Left hindlimb (tissue), 1 donor: ENCODE measurements at places on chromosomes 6 and 20.
A peak's percentile ranks its signal among the peaks of the same experiment; 100 is the strongest.

DNA sequence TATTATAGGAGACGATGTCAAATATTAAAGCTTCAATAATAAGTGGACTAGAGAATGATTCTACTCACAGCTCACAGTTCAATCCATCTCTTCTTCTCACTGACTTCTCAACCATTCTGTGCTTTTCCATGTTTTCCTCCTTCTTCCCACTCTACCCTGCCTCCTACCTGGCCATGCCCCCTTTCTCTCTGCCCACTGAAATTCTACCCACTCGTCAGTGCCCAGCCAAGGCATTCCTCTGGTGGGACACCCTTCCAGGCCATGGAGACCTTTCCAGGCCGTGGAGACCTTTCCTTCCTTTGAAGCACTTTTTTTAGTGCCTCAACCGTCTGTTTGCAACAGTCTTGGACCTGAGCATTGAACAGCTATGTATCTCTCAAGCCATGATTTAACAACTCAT lies 18.5 kb downstream of the BACH2 start:
- DNase-seq, result no peak

DNA sequence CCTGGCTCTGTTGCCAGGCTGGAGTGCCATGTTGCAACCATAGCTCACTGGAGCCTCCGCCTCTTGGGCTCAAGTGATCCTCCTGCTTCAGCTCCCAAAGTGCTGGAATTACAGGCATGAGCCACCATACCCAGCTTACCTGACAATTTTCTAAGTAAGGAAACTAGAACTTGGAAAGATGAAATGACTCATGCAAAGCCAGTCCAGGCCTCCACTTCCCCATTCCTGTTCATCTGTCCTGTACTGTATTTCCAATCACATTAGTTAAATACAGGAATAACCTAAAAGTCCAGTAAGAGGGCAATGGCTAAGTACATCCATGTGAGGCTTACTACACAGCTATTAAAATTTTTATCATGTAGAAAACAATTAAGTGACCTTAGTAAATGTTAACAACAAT lies 8.3 kb upstream of the ADGB start:
- DNase-seq, result no peak

- DNase-seq, result no peak
Measured at GRCh38 chr6:105759946-105760345, 326.2 kb upstream of the PRDM1 start.

GRCh38 chr20:37714978-37715672 lies 21.3 kb downstream of the CTNNBL1 start:
- DNase-seq, result no peak

- DNase-seq, result no peak
Measured at GRCh38 chr6:70557998-70558397, 8.7 kb upstream of the SDHAF4 start.

DNA sequence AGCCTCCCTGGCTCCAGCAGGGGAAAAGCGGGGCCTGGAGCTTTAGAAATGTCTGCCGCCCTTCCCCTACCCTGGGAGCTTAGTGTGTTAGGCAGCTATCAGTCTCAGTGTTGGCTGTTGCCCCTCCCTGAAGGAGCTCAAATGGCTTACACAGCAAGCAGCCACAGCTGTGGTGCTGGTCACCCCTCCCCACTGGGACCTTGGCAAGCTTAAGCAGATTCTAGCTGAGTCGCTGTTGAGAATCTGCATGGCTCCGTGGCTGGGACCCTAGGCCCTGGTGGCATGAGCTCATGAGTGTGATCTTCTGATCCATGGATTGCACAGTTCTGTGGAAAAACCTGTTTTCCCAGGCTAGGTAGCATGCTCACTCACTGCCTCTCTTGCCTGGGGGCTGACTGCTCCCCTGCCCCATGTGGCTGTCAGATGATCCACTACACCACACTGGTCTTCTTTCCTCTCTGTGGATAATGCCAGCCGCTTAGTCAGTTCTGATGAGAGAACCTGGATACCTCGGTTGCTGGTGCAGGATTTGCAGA lies 714.0 kb downstream of the MAFB start:
- DNase-seq, result no peak

DNA sequence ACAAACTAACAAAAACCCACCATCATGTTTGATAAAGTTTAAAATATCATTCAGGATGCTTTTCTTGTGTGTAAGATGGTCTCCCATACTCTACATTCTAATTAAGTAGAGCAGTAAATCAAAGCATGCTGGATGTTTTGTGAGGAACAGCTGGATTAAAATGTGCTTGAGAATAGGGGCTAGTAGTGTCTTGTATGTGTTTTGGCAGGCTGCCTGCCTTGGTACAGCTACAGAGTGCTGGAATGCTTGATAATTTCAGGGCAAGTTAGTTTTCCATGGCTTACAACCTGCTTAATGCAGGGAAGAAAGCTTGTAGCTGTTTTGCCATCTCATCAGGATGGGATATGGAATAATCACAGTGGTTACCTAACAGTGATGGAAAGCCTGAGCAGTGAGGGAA lies 636.6 kb upstream of the MMS22L start:
- DNase-seq, result no peak

DNA sequence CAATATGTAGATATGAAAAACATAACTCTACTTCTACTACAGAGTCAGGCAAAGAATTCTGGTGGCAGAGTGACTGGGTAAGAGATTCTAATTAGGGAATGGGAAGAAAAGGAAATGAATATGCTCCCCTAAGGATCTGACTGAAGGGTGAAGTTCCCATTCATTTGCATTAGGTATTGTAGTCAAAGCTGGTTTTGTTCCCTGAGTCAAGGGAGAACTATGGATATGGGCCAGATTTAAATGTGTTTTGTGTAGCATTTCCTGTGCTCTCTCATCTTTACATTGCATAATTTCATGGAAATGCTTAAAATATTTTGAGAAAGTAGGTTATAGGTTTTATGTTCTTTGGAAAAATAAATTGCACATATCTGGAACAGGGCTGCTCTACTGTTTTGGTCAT lies 299.7 kb downstream of the BTBD3 start:
- DNase-seq, result no peak

DNA sequence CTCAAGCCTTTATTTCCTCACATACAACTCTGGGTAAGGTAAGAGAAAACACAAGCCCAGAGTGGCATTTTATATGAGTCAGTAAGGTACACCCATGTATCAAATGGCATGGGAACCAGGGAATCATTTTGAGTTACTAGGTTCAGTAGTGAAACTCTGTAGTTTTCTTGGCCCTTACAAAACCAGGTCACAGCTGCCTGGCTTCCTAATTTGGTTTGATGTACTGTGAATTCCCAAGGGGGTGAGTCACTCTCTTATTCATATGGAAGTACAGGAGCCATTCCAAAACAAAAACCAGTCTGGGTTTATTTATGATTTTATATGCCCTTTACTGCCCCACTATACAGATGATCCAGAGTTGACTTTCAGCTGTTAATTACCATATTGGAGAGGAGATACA lies 70.7 kb downstream of the PDE7B start:
- peak; percentile 56 for DNase-seq

GRCh38 chr6:29992807-29993206 lies 50.5 kb downstream of the HLA-A start:
- no peak for DNase-seq

DNA sequence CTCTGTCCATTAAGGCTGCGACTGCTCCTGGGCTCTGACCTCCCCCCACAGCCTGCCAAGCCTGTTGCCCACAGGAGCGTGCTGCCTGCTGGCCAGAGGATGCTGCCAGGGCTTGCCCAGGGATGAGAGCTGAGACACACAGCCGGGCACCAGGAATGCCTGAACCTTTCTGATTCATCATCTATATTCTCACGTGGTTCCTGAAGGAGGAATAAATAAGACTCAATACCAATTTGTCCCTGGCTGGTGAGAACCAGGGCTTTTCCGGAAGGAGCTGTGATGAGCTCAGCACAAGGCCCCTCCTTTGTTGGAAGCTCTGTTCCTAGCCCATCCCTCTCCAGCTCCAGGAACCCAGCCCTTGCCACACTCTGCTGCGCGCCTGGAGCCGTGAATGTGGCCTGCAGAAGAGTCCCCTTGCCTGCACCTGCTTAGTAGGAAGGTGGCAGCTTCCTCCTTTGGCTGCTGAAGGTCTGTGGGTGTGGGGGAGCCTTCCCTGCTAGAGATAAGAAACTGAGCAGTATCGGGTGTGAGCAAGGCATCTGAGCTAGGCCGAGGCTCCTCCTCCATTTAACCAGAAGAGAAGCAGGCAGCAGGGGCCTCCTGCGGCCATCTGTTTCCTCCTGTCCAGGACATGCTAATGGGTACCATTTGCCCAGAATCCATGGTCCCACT lies 37.9 kb downstream of the SYNDIG1 start:
- DNase-seq, result no peak
